ENCODE measurements at places on chromosomes 16 and 17.

DNA sequence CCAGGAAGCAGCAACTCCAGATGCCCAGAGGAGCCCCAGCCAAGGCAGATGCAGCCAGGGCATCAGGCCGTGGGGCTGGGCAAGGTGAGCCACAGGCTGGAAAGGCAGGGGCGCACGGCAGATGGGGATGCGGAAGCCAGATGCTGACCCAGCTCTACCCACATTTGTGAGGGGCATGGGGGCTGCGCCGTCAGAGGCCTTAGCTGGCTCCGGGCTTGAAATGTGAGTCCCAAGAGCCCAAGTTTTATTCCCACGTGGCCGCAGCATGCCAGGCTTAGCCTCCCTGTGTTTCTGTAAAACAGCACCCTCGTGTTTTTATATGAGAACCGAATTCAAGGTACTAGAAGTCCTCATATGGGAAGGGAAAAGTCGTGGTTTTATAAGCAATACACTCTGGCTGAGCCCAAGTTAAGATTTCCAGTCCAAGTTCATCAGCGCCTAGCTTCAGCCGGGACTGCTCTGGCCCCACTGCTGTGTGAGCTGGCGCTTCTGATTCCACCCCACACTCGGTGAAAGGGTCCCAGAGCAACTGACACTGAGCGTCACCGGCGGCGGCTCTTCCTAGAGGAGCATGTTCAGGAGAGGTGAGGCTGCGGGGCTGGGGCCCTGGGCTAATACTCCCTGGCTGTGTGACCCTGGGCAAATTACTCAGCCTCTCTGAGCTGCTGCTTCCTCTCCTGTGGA lies 6.7 kb upstream of the C16orf95 start:
- DNase-seq: no peak

GRCh38 chr17:8376271-8377067 lies at the start of gene KRABD2:
KRABD2 (minus strand) TSS chr17:8376704.
- DNase-seq: peak; percentile 93

GRCh38 chr17:17722081-17722905 lies 41.0 kb downstream of the RAI1 start:
- DNase-seq: no peak

DNA sequence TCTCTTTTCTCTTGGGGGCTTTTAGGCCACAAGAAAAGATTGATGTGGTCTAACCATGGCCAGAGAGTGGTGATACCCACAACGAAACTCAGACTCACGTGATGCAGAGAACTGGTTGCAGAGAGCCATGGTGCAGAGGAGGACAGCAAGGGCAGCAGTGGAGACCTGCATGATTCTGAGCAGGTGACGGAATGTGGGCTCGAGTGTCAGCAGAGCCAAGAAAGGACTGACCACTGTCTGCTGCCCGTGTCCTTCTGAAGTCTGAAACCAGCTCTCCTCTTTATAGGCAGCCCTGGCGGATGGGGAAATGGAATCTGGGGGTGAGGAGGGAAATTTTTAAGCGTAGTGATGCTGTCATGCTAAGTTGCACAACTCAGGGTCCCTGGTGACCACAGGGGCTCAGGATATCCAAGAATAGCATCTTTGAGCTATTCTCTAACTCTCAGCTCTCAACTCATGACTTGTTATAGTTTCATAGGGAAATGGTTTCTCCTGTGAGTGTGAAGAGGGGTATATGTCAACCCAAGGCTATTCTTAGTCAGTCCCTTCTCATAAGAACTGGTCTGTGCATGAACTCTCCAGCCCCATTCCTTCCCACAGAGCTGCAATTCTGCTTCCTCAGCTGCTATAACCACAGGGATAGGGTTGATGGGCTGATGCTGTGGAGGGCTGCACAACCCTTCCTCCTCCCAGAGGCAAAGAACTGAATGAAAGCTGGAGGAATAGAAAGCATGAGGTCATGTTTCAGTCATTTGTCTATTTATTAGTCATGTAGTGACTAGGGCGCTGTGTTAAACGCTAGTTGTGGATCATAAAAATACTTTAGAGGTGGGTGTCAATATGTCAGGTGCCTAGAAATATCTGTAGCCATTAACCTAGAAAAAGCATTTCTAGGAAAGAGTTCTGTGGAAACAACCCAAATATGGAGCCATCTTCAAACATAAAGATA lies at the start of gene CCL3:
TSS of gene CCL3 (minus strand) at position 256 of the 949 bp plus-strand sequence. CDS start at position 171, 85 bp downstream.
- DNase-seq: no peak

- no peak for DNase-seq
Measured at GRCh38 chr17:37564252-37564651, 45.0 kb downstream of the SYNRG start.

GRCh38 chr16:77191259-77191969 lies 424 bp downstream of the MON1B start:
- peak; percentile 71 for DNase-seq

DNA sequence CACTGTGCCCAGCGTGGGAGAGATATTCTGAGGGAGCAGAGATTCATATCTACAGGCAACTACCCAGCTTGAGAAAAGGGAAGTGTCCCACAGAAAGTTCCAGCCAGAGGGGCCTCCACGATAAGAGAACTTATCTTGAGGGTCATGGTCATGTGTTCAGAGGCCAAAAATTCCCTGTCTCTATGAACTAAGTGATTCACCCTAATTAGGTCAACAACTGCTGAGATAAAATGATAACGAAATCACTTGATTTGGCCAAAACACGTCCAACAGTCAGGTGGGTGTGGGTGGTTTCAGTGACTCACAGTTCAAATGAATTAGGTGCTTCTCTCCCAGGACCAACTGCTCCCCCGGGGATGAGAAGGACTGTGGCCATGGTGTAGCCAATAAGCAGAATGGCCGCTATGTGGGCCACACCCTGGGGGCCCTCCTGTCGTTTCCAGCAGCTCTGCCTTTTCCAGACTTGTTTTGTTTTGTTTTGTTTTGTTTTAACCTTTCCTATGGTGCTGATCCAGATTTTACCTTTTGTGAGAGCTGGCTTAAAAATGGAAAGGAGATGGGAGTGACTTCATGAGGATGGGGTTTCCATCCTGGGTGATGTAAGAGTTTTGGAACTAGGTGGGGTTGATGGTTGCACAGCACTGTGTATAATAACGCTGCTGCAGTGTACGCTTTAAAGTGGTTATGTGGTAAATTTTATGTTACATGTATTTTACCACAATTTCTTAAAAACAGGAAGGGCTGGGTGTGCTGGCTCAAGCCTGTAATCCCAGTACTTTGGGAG lies 8.7 kb downstream of the DNAI2 start:
- DNase-seq: peak; percentile 91

DNA sequence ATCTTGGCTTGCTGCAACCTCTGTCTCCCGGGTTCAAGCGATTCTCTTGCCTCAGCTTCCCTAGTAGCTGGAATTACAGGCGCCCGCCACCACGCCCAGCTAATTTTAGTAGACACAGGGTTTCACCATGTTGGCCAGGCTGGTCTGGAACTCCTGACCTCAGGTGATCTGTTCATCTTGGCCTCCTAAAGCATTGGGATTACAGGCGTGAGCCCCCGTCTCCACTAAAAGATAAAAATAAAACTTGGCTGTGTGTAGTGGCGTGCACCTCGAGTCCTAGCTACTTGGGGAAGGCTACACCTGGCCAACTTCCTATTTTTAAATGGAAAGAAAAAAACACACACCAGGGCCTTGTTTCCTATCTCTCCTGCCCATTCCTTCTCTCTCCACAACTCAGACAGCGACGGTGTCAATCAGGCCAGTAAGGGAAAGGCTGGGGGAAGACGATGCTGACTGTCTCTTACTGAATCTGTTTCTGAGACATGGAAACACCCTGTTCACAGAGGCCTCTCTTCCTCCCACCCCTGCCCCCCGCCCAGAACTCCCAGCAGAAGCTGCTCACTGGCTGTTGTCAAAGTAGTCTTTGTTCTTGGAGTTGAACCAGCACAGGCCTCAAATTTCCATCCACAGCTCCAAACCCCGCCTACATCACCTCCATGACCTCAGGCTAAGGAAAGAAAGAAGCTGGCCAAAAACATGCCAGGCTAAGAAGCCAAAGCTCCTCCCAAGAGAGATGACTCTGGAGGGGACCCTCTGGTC lies 96.6 kb downstream of the NXN start:
- DNase-seq: no peak

- no peak for DNase-seq
Measured at GRCh38 chr16:5354645-5355044, 257.1 kb upstream of the EEF2KMT start.

DNA sequence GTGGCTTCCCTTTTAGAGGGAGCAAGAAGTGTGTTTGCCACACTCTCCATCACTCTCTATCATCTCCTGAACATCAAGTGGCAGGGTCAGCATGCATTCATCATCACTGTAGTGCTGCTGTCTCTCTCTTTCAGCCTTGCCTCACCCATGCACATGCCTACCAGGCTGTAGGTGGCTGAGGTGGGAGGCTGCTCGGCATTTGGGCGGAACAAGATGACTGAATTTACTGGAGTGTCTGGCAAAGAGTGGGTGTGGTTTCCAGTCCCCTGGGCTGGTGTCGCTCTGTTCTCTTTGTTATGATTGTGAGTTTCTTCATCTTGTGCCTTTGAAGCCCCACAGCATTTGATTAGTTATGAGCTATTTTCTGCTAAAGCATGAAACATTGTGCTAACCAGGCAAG lies 541.9 kb upstream of the EEF2KMT start:
- no peak for DNase-seq

DNA sequence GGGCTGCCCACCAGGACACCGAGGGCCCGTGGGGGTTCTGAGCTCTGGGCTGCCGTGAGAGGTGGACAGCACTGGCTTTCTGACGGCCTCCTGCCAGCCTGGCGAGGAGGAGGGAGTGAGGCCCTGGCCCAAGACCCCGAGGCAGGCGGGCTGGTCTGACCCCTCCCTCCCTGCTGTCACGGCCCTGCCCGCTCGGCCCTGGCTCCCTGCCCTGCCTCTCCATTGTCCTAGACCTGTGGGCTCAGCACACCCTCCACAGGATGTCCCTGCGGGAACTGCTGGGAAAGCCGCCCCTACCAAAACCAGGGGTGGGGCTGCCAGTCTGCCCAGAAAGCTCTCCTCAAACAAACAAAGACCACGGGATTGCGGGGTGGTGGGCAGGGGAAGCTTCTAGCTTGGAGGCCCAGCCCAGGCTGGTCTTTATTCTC lies 20.7 kb downstream of the SPNS2 start:
- DNase-seq: no peak

GRCh38 chr16:50351116-50351515 lies 17.7 kb downstream of the BRD7 start:
- no peak for DNase-seq

DNA sequence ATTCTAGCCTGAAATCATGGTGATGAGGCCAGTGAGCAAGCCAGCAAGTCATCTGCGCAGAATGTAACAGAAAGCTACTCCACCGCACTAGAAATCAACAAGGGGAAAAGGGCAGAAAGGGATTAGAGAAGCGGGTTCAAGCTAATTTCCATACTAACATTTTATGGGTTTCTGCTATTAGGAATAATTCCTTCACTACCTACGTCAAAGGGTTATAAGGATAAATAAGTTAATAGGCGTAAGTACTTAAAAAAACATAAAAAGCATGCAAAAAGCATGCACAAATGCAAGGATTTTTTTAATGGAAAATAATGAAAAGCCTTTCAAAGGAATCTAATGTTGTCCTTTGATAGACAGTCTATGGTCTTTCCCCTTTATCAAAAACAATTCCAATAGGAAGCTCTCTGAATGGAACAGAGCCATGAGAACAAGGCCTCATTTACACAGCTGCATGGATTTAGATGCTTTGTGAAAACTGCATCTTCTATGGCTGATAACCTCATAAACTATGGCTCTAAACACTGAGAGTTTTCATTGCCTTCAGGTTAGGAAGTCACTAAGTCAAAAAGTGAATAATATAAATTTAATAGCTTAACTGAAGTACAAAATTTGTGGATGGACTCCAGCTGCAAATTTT lies 5.6 kb downstream of the EMC8 start:
- DNase-seq: no peak

- no peak for DNase-seq
Measured at GRCh38 chr17:39944393-39944711, 16.8 kb downstream of the LRRC3C start.

- DNase-seq: no peak
Measured at GRCh38 chr17:61426482-61427304, 25.5 kb upstream of the TBX4 start.

DNA sequence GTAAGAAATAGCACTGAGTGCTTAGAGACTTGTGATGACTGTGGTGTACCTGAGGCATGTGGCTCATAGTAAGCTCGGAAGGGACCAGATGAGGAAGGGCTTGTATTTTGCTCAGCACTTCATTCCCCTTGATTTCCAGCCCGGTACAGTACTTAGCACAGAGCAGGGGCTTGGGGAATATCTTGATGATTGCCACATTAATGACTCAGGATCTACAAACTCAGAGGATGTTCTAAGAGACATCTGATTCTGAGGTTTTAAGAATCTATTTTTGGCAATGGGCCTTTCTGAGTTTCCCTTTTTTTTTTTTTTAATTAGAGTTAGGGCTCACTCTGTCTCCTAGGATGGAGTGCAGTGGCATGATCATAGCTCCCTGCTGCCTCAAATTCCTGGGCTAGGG lies 9.1 kb downstream of the ASPHD1 start:
- peak; percentile 62 for DNase-seq

DNA sequence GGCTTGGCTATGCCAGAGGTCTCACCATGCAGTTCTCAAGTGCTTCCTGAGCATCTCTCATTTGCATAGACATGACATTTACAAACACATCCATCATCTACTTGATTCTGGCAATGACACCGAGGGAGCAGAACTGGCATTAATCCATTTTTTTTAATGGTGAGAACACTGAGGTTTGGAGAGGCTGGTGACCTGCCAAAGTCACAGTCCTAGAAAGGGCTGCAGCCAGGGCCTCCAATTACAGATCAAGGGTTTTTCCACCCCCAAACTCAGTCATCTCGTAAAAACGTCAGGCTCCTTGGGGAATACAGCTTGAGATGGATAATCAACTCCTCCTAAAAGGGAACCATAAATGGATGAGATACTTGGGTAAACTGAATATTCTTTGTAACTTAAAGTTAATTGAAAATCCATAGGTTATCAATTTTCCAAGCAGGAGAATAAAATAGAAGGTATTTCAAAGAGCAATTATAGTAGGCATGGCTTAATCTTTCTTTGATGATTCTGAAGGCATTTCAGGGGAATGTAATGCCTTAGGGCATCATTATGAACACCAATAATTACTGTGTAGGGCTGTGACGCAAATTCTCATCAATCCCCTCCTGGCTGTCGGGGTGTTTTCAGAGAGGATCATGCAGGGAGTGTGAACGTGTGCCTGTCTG lies 9.4 kb upstream of the MEOX1 start:
- no peak for DNase-seq

DNA sequence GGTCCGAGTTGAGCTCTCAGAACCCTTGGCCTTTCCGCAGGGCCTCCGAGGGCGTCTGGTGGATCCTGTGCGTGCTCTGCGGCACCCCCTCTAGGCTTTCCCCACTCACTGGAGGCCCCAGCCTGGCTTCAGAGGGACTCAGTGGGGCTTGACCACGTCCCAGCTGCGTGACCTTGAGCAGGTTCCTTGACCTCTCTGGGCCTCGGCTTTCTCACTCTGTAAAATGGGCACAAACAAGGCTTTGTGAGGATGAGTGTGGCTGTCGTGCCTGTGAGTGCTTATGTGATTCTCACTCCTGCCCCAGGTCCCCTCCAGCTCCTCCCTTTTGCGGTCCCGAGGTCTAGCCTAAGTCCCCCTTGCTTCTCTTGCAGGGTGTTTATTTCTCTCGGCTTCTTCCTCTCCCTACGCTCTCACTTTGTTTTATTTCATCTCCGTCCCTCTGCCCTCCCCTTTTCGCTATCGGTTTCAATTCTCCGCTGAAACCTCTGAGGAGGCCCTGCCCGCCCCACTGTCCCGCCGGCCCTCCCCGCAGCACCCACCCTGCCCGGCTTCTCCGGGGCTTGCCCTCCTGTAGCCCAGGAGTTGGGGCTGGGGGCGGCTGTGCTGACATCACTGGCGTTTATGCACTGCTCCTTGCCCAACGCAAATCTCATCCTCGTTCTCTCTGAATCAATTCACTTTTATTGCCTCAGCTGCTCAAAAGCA lies 82.3 kb upstream of the CBX4 start:
- DNase-seq: no peak
